Epithelial cell of umbilical artery (primary cell): ENCODE measurements at places on chromosomes 4 and X. TPM values are rescaled to one million over a fixed set of nuclear protein-coding genes. Genes with fewer than 3 reads are reported as not detected.

DRP2 gene
- 0.15 and 0.32 TPM in 2 replicates for total RNA-seq

PRKG2 gene
- under 0.01 TPM in 2 replicates for total RNA-seq

NLGN3 gene
- total RNA-seq: 0.15 TPM in 1 of 2 replicates, not detected in the other

SLC6A14 gene
- not detected in 2 replicates for total RNA-seq

HSFX3 gene
- not detected in 2 replicates for total RNA-seq

TCEAL5 gene
- total RNA-seq: not detected in 2 replicates

TLR3 gene
- 0.65 and 8.4 TPM in 2 replicates for total RNA-seq

ITM2A gene
- 2.7 and 19.5 TPM in 2 replicates for total RNA-seq

ADH1C gene
- not detected in 2 replicates for total RNA-seq

PDZD4 gene
- 0.32 TPM in 1 of 2 replicates, not detected in the other for total RNA-seq

ACOT9 gene
- 92.7 and 117 TPM in 2 replicates for total RNA-seq

CCSER1 gene
- total RNA-seq: 0.32 and 1.4 TPM in 2 replicates

SPANXC gene
- not detected in 2 replicates for total RNA-seq

SCML1 gene
- total RNA-seq: 5.5 and 10.3 TPM in 2 replicates

ARSD gene
- total RNA-seq: 15.6 and 22.9 TPM in 2 replicates

KCNIP4 gene
- total RNA-seq: 0.32 and 0.46 TPM in 2 replicates

MAGEA1 gene
- not detected in 2 replicates for total RNA-seq

CT45A5 gene
- total RNA-seq: not detected in 2 replicates

HTN3 gene
- total RNA-seq: not detected in 2 replicates

ETDB gene
- not detected in 2 replicates for total RNA-seq

MAGEB2 gene
- total RNA-seq: not detected in 2 replicates

CLIC2 gene
- total RNA-seq: under 0.01 and 0.30 TPM in 2 replicates

CRMP1 gene
- not detected in 2 replicates for total RNA-seq

TAPT1 gene
- 8.4 and 16.4 TPM in 2 replicates for total RNA-seq

BEX5 gene
- total RNA-seq: 5.5 and 6.5 TPM in 2 replicates

APLN gene
- 47.1 and 149 TPM in 2 replicates for total RNA-seq

CDKL2 gene
- total RNA-seq: under 0.01 and 0.30 TPM in 2 replicates

C4orf50 gene
- total RNA-seq: not detected in 2 replicates

TMSB15C gene
- 3.2 and 6.5 TPM in 2 replicates for total RNA-seq

IBSP gene
- total RNA-seq: not detected in 2 replicates

TIMM8A gene
- 3.3 and 5.2 TPM in 2 replicates for total RNA-seq

F11 gene
- not detected in 2 replicates for total RNA-seq

LNX1 gene
- total RNA-seq: 3.2 and 3.9 TPM in 2 replicates

UGT8 gene
- not detected in 2 replicates for total RNA-seq

GYPA gene
- not detected in 2 replicates for total RNA-seq

DNAAF6 gene
- total RNA-seq: not detected in 2 replicates

CD40LG gene
- not detected in 2 replicates for total RNA-seq

KIT gene
- 24.0 and 36.8 TPM in 2 replicates for total RNA-seq

SLC25A14 gene
- 8.5 and 10.7 TPM in 2 replicates for total RNA-seq

TBX22 gene
- not detected in 2 replicates for total RNA-seq

BRS3 gene
- not detected in 2 replicates for total RNA-seq

RCHY1 gene
- total RNA-seq: 54.9 and 79.0 TPM in 2 replicates

SCML2 gene
- 0.97 and 2.3 TPM in 2 replicates for total RNA-seq

CPLX1 gene
- not detected in 2 replicates for total RNA-seq
